Motor neuron (in vitro differentiated cells): ENCODE measurements at places on chromosomes 4 and X.

DNA sequence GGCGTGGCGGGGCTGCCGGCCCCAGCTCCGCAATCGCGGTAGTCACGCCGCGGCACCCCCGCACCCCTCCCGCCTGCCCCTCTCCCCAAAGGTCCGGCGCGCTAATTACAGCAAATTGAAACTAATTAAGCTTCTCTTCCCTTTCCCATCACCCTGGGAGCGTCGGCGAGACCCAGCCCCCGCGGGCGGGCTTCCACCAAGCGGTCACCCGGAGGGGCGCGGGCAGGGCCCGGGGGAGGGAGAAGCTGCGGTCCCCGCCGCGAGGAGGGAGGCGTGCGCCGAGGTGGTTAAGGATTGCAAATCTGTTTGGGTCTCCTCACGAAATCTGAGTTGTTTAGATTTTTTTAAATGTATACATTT is 13.1 kb downstream of the ARX start:
- ATAC-seq = no peak

GRCh38 chrX:9429767-9430166 is 35.1 kb upstream of the TBL1X start:
- ATAC-seq = no peak

GRCh38 chrX:101399825-101400224 is 7.9 kb downstream of the GLA start:
- no peak for ATAC-seq

GRCh38 chr4:2449511-2450392 is 19.2 kb upstream of the RNF4 start:
- ATAC-seq = no peak

DNA sequence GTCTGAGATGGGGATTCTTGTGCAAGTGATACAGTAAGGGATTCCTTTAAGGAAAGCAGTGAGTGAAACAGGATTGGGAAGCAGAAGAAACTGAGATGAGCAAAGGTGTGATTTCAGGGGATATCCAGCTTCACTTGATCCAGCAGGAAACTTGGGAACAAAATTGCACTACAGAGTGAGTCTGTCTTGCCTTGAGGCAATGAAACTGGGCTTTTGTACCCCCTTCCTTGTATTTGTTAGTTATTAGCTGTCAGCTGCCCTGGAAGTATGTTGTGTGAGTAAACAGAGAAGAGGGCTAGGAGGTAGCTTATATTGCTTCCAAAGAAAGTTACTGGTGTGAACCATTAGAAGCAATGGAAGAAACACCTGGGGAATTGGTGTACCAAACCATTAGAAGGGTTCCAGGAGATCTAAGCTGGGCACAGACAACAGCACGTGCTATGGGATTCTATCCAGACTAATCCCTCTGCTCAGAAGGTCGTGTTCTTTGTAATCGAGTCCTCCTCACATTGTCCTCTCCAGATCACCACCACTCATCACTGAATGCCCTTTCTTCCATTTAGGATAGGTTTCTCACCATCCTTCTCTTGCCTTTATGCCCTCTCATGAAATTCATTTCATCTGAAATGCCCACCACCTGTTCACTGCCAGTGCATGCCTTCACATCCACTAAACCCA is 76.0 kb downstream of the PDLIM5 start:
- ATAC-seq = no peak

- no peak for ATAC-seq
These were observed 721.7 kb downstream of the PCDH18 start for GRCh38 chr4:136810626-136811025.

- no peak for ATAC-seq
These were observed 12.8 kb downstream of the SCARB2 start for GRCh38 chr4:76200771-76201231.

- peak; percentile 26 for ATAC-seq
These were observed 1420.4 kb downstream of the RAPGEF2 start for GRCh38 chr4:160523231-160523630.

- no peak for ATAC-seq
These were observed 13.7 kb upstream of the ZBTB33 start for GRCh38 chrX:120236687-120237479.

DNA sequence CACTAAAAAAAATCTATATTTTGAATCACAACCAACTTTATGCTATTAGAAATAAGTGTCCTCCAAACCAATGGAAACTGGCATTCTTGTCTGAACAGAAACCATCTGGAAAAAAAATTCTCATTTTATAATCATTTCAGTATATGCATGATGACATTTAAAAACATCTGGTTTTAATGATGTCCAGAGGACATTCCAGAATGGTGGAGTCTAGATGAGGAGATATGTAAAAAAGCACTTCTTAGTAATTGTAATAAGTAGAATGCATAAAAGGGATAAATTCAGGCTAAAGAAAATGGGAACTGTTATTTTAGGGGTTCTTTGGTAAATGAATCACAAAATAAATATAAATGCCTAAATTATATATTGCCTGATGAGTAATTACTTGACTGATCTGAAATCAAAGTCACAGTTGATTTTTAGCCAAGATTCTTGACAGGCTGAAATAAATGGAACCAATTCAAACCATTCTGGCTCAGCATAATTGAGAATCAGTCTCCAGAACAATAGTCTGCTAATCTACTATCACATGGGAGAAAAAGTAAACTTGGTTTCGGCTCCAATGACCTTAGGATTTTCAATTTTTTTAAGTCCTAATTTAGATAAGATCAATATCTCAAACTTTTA is 636.6 kb downstream of the FAT4 start:
- ATAC-seq = no peak

- peak; percentile 74 for ATAC-seq
These were observed 191.2 kb downstream of the RRAGB start for GRCh38 chrX:55908661-55909212.

DNA sequence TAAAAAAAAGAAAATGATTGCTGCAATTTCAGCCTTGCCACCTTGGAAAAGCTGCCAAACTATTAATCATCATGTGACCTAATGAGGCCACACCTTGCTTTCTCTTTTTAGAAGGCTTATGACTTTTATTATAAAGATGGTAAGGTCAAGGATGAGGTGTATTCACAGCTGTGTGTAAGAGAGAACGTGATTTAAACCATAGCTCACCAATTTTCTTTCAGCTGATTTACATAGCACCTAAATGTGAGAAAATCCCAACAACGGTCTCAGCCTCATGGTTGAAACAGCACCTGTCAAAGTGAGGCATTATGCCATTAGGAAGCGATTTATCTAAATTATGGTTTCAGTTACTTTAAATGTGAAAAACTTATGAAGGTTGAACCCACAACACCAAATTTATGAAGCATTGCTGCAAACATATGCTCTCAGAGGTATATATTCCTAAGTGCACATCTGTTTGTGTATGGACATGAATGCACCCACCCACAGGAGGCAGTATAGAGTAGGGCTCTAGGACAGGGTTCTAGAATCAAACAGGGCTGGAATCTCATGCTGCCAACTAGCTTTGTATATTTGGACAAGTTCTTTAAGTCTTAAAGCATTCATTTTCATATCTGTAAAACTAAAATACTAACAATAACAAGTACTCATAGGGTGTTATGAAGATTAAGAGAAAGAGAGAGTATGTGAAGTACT is 40.7 kb downstream of the ANXA3 start:
- no peak for ATAC-seq

GRCh38 chrX:30607155-30607554 is 29.6 kb upstream of the TASL start:
- no peak for ATAC-seq

- ATAC-seq = peak; percentile 51
These were observed 6.8 kb downstream of the MSX1 start for GRCh38 chr4:4866124-4866865.

- ATAC-seq = no peak
These were observed 764.7 kb upstream of the FRG1 start for GRCh38 chr4:189176002-189176401.

GRCh38 chrX:131322651-131323050 is 33.5 kb upstream of the IGSF1 start:
- ATAC-seq = no peak

- no peak for ATAC-seq
These were observed 372.1 kb downstream of the RAB28 start for GRCh38 chr4:13112030-13112429.

DNA sequence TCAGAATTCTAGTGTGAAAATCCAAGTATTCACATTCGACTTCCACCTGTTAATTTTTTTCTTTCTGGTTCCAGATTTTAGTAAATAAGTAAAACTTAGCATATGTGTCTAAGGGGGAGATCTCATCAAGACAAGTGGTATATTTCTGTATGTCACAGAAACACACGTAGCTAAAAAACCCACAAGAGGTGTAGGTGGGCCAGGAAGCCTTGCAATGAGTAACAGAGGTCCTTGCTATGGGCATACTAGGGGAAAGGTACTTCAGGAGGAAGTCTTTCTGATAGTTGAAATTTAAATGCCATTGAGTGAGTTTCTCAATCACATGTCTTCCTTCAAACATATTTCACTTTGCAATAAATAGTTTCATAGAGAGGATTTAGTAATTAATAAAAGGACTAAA is 315.8 kb downstream of the MID1IP1 start:
- ATAC-seq = no peak

DNA sequence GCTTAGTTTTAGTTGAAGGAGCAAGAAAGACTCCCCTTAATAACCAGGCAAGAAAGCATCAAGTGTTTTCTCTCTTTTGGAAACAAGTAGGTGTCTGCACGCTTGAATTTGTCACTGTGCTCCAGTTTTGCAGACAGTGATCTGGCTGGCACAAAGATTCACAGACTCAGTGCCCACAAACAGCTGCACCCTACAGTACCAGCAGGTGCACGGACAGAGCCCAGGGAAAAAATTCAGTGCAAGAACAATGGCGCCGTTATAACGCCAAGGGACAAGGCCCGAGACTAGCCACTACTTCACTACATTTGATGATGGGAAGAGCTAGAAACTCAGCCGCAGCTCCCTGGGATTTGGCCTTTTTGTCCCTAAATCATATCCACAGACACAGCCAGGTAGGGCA is 56.0 kb downstream of the ZNF827 start:
- ATAC-seq = peak; percentile 47

DNA sequence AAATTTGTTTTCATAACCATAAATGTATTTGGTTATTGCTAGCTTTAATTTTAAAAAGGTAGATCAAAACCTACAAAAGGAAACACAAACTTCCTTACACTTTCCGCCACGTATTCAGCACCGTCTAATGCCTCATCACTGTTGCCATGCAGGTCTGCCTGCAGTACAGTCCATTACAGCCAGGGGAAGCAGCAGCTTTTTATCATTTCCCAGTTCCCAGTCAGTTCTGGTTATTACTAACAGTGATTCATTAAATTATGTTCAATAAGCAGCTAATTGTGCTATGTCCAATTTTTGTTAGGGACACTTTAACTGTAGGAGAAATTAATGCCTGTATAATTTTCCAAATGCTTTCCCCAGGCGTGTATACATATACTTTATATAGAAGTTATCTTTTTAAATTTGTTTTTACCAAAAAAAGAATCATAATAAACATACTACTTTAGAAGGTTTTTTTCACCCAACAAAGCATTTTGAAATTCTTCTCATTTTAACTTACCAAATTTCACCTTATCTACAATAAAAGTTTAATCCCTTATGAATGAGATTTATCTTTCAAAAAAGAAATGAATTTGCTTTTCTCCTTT is 93.3 kb downstream of the ANXA3 start:
- ATAC-seq = peak; percentile 68

GRCh38 chr4:113636438-113636818 is 125.1 kb downstream of the CAMK2D start:
- ATAC-seq = no peak

DNA sequence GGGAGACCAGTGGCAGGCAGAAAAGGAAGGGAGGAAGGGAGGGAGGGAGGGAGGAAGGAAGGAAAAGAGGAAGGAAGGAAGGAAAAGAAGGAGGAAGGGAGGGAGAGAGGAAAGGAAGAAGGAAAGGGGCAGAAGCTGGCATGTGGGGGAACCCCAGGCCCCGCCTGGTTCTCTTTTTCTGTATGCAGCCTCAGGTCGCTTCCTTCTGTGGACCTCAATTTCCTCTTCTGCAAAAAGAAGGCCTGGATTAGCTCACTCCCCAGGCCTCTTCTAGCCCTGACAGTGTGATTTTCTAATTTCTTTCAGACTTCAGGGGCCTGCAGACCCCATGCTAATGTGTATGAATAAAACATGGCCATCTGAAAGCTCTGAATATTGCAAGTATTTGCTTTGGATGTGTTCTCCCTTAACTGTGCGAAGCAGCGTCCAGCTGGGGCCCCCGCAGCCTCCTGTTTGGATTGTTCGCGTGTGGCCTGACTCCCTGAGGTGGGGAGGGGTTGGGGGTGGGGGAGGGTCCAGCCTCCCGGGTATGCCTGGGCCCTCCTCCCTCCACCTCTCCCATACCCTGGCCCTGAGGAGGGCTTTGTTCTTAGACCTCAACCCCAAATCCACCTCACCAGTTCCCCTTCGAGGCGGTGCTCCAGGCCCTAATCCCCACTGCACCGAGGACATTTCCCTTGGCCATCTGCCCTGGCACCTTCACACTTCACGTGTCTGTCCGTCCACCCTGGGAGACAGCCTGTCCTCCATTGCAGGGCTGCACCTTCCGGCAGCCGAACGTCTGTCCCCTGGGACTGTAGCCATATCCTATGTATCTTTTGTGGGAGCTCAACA is 199.9 kb upstream of the ATP6AP2 start:
- peak; percentile 94 for ATAC-seq

GRCh38 chrX:103607364-103608305 is at the start of gene TCEAL3:
TCEAL3 (plus strand) TSS chrX:103607963; CDS start chrX:103609065, 1,102 bp downstream.
- peak; percentile 92 for ATAC-seq

DNA sequence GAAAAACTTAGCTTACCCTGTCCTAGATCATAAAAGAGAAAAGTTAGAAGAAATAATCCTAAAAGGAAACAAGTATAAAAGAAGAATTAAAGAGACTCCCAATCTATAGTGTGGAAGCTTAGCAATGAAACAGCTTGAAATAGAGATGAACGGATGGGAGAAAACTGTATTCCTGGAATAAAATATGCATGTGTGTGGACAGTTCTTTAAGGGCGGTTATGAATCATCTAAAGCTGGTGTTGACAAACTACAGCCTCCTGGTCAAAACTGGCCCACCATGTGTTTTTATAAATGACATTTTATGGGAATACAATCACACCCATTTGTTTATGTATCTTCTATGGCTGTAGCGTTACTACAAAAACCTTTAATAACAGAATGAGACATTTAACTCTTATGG is 69.4 kb downstream of the OR13H1 start:
- ATAC-seq = no peak

DNA sequence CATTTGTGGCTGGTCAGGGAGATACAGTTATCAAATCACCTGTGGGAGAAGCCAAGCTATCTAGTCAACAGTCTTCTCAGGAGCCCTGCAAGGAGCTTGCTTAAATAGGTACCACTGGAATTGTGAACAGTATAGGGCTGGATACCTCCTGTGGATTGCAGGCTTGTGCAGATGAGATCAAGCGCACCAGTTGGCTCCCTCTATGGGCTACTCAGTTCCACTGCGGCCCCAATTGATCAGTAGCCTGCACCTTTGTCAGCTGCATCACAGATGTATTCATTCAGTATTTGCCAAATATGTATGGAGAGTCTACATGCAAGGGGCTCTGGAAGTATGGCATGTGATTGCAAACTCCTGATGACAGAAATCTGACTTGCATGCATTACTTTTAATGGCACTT is 28.6 kb downstream of the TEX13A start:
- ATAC-seq = peak; percentile 66

DNA sequence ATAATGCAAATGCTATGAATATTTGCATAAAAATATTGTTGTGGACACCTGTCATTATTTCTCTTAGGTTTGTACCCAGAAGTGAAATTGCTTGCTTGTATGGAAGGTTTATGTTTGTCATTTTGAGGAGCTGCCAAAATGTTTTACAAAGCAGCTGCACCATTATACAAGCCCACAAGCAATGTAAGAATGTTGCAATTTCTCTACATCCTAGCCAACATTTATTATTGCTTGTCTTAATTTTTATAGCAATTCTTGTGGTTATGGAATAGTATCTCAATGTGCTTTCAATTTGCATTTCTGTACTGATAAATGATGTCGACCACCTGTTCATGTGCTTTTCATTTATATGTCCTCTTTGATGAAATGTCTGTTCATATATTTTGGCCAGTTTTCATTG is 18.7 kb upstream of the RBMX start:
- no peak for ATAC-seq
